Endothelial cell of umbilical vein (primary cell): ENCODE measurements at places on chromosomes 6 and 20.

- DNase-seq: no peak
These were observed 1.6 kb upstream of the DDAH2 start for GRCh38 chr6:31730631-31731086.

DNA sequence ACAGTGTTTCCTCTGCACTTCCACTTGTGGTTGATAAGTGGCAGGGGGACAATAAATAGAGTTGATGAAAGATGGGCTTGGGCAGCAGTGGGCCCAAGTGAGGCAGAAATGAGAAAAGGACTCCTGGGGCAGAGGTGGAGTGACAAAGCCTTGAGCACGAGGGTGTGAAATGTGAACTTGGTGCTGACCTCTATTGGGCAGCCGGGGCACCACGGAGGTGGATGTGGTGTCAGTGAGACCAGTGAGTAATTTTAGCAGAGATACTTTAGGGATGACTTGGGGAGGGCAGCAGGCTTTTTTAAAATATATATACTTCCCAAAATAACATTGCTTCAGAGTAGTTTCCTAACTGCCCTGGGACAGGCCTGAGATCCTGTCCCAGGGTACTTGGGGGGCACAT is 30.6 kb upstream of the MYLK2 start:
- no peak for DNase-seq

- DNase-seq: no peak
These were observed 58.0 kb downstream of the ZFAND3 start for GRCh38 chr6:37877373-37878149.

DNA sequence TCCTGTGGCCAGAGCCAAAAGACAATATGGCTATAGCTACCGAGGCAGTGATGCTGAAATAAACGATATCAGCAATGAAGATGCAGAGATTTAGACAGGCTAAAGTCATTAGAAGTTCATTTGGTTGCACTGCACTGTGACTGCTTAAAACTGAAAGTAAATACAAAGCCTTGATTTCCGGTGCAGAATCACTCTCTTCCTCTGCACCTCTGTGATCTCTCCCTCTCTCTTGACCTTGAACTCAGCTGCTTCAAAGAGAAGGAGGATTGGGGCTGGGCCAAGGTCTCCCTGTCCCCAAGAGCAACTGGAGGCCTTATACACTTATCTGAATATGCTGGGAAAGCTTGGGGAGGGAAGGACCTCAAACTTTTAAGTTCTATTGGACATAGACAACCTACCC is 34.6 kb upstream of the SPACA1 start:
- no peak for DNase-seq

DNA sequence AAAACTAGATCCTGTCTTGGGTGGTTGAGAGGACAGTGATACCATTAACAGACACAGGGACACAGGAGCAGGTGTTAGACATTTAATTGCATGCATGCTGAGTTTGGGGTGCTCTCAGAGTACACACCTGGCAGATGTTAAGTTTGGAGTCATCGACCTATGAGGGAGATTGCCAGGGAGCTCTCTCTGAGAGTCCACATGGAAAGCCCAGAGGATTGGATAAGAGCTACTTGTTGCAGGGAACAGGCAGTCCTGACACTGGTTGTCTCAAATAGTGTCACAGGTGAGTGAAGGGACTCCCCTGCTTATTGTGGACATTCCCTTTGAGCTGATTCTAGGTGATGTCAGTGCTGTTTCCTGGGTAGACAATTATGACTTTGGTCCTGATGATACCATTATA is 3.1 kb downstream of the ATRN start:
- DNase-seq: no peak

- DNase-seq: no peak
These were observed 7.9 kb upstream of the HECA start for GRCh38 chr6:139126931-139127330.

DNA sequence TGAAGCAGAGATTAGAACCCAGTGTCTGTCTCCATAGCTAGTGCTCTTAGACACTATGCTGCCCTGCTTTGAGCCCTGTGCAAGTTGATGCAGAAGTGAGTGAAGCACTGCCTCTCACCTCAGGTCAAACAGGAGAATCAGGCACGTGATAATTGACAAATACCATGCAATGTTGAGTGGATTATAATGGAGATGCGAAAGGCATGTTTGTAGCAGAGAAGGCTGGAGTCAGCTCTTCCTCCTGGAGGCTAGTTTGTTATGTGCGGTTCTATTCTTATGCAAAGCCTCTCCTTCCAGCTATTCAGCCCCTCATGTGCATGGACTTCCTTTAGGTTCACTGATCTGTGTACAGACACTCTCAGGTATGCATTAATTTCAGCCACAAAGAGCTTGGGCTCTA is 108.5 kb downstream of the MANEA start:
- no peak for DNase-seq
